ENCODE measurements at places on chromosomes 16 and 17. TPM values are rescaled to one million over a fixed set of nuclear protein-coding genes. Genes with fewer than 3 reads are reported as not detected.

The TSNAXIP1 gene
- total RNA-seq, result 0.62 TPM

DNA sequence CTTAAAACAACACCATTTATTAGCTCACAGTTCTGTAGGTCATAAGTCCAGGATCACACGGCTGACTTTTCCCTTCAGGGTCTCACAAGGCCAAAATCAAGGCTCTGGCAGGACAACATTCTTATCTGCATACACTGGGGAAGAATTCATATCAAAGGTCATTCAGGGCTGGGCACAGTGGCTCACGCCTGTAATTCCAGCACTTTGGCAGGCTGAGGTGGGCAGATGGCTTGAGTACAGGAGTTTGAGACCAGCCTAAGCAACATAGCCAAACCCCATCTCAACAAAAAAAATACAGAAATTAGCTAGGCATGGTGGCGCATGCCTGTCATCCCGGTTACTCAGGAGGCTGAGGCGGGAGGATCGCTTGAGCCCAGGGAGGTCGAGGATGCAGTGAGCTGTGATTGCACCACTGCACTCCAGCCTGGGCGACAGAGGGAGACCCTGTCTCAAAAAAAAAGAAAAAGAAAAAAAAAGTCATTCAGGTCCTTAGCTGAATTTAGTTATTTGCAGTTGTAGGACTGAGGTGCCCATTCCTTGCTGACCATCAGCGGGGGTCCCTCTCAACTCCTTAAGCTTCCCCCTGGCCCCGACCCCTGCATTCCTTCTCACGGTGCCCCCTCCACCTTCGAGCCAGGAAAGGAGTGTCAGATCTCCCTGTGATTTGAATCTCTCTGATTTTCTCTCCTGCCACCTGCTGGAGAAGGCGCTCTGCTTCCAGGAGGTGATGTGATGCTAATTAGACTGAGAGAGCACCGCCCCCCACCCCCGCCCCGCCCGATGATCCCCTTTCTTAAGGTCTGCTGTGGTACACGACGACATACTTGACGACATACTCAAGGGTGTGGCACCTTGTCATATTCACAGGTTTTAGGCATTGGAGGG lies 91.8 kb upstream of the CLEC18A start:
- DNase-seq, result peak; percentile 32

GRCh38 chr17:50889528-50890118 lies 23.5 kb upstream of the TOB1 start:
- DNase-seq, result no peak

- no peak for DNase-seq
Measured at GRCh38 chr17:21199856-21200255, 14.1 kb downstream of the TMEM11 start.

- DNase-seq, result peak; percentile 89
Measured at GRCh38 chr16:67928561-67929364, 2.9 kb downstream of the CTRL start.

The PRSS33 gene
- not detected for total RNA-seq

The UBB gene
- 1,578 TPM for total RNA-seq

The GINS2 gene
- 87.5 TPM for total RNA-seq

The ACSM3 gene
- total RNA-seq, result 17.6 TPM

- DNase-seq, result no peak
Measured at GRCh38 chr16:53211253-53211652, 156.5 kb downstream of the CHD9 start.

DNA sequence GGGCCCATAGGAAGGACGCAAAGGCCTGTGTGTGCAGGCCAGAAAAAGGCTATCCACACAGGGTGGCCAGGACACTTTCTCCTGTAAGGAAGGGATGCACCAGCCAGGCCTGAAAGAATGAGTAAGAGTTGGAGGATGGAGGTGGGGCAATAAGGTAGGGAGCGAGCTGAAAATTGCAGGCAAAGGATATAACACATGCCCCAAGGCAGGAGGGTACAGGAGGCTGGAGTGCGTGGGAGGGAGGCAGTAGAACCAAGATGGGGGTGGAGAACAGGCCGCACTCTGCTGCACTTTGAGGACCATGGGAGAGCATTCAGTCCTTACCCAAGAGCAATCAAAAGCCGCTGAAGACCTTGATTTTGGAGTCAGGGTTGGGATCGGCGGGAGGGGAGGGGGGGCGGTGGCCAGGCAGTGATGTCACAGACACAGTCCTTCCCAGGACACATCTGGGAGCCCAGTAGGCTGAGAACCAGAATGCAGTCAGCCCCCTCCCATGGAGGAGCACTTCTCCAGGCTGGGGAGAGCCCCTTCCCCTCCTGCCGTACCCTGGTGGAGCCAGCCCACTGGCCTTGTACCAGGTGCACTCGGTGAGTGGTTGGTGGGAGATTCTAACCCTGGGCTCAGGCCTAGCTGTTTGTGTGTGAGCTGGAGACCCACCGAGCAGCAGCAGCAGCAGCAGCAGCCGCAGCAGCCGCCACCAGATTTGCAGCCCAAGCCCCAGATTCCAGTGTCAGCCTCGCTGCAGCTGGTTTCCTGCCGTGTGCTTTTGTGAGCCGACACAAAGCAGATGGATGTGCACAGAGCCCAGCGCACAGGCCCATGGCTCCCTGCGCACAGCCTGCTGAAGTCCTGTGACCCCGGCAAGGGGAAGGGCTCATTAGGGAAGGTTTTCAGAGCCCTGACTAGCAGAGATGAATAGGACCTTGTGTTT lies 17.5 kb downstream of the ANKRD40 start:
- DNase-seq, result no peak

DNA sequence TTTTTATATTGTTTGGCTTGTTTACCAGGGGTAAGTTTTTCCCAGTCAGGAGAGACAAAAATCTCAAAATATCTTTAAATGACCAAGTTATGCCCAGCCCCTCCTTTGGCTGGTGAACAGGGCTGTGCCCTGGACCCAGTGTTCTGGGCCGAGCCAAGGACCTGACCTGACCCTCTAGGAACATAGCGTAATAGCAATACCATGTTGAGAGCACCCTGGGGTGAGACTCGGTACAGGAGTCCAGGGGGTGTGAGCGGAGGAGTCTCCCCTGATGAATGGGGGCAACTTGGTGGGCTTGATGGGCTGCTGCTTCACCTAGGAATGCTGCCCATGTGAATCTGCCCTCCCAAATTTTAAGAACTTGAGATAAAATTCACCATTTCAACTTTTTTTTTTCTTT lies 47.4 kb downstream of the B9D1 start:
- no peak for DNase-seq

DNA sequence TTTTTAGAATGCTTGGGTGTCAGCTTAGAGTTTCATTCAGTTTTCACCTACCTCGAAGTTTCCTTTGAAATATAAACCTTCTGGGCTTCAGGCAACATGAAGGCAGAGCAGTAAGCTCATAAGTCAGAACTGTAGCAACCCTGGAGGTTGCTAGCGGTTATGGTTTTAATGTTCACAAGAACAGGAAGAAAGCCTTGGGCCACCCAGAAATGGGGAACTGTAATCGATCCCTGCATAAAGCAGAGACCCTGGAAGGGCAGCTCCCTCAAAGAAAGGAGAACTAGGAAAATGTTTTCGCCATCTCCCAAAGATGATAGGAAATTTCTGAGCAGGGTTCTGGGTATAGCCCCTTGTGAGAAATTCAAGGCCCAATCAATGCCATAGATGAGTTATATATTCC lies 47.8 kb upstream of the RASL10B start:
- DNase-seq, result no peak
